ENCODE measurements at places on chromosomes 6 and 20.

DNA sequence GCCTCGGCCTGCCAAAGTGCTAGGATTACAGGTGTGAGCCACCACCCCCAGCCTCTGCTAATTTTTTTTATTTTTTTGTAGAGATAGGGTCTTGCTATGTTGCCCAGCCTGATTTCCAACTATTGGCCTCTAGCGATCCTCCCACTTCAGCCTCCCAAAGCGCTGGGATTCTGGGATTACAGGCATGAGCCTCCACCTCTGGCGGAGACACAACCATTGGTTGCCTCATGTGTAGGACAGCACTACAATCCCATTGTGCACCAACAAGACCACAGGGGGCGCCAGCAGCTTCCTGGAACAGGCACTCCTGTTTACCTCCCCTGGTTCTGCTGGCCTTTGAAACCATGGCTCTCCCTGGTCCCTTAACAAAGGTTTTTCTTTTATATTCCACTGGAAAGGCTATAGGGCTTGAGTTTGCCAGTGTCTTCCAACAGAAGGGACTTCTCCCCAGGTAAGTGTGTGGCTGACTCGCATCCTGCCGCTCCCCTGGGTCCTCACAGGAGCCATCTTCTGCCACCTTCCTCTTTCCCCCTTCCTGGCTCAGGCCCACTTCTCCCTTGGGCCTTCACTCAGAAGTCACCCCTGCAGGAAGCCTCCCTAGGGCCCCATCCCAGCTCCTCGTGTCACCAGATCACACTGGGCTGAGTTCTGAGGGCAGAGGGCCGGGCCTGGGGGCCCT is 39.2 kb upstream of the TLDC2 start:
- DNase-seq: peak; percentile 78

GRCh38 chr20:53599378-53599777 is 5.7 kb upstream of the ZNF217 start:
- DNase-seq: no peak

GRCh38 chr6:145819994-145820393 is 5.4 kb upstream of the FBXO30 start:
- DNase-seq: no peak

GRCh38 chr20:43515628-43516027 is 8.1 kb downstream of the L3MBTL1 start:
- no peak for DNase-seq

DNA sequence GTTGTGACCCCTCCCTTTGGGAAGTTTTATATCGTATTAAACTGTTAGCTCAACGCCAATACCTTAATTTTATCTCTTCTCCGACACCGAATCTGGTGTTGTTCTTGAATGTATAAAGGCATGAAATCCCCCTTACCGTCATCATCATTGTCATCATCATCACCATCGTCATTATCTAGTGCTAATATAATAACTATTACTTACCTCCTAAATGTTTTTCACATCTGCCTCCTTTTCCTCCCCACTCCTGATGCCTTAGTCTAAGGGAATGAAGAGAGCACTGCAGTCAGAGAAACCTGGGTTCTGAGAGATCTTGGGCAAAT is 677 bp upstream of the ZBTB24 start:
- DNase-seq: no peak

GRCh38 chr20:13288357-13288756 is 67.3 kb downstream of the ISM1 start:
- no peak for DNase-seq

DNA sequence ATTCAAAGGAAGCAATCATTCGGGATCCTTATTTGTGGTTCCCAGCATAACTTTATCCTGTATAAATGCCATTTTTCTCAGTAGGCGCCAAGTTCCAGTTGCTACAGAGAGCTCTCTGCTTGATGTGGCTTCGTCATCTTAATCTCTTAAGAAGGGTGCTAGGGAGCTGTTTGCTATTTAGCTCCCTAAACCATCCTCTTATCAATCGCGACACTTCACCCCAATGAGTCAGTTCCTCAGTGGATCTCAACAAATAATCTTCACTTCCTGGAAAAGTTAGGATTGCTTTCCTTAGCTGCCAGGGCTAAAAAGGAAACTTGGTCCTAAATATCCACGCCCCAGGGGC is 1.3 kb upstream of the NKAIN2 start:
- no peak for DNase-seq
